ENCODE measurements at places on chromosomes 2 and 18.

DNA sequence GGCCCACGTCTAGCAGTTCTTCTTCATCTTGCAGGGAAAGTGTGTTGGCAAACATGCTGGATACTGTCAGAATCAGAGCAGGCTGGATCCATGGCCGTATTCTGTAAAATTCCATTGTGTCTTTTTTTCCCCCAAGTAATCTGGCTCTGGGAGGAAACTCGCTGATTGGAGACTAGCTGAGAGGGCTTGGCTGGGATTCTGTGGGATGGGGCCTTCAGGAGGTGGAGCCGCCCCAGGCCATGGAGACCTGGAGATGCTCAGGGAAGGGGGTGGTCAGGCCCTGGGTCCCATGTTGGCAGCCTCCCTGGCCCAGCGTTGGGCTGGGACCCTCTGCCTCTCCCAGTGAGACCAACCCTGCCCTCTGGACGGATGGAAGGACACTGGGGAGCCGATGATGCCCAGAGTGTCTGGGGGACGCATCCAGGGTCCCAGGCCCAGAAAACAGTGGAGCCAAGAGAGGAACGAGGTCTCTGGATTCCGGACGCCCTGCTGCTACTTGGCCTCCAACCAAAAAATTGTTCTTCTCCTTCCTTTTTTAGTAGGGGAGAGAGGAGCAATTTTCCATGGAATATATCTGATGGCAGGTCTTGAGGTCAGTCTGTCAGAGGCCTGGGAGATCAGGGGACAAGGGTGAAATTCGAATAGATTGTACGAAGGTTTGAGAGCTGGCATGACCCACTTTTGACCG is 114.5 kb downstream of the AGAP1 start:
- DNase-seq = no peak

GRCh38 chr2:113875135-113875534 is 14.8 kb upstream of the ACTR3 start:
- DNase-seq = no peak

DNA sequence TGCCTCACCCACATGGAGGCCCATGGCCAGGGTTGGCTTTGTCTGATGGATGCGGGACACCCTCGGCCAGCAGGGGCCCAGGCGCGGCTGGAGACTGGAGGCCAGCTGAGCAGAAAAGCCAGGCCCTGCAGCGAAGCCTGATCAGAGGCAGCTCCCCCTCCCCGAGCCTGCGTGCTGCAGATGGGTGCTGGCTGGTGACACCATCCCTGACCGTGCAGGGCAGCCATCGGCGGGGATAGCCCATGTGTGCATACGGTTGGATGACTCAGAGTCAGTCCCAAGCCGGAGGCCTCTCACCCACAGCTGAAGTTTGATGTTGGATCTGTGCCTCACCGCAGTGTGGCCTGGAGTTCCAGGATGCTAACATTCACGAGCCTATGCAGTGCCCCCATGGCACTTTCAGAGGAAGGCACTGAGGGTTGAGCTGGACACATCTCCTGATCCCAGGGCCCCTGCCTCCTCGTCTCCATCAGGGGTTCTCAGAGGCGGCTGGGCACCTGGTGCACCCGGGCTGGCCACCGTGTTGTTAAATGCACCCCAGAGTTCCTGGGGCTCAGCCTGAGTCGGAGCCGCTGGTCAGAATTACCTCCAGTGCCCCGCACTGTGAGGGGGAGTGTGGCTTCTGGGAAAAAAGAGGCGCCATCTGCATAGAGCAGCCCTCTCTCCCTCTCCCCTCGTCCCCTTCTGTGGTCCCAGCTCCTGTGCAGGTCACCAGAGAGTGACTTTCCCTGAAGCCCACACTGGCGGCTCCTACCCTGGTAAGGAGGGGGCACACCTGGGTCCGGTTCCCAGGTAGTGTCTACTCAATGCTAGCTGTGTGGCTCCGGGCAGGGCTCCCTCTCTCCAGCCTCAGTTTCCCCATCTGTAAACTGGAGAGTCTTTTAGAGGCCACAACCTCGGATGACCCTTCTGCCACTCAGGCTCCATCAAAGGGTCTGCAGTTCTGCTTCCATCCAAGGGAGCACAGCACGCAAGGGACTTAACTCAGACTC is 19.4 kb upstream of the KIF1A start:
- DNase-seq = no peak

GRCh38 chr2:85737961-85738360 is 15.8 kb upstream of the ATOH8 start:
- no peak for DNase-seq

DNA sequence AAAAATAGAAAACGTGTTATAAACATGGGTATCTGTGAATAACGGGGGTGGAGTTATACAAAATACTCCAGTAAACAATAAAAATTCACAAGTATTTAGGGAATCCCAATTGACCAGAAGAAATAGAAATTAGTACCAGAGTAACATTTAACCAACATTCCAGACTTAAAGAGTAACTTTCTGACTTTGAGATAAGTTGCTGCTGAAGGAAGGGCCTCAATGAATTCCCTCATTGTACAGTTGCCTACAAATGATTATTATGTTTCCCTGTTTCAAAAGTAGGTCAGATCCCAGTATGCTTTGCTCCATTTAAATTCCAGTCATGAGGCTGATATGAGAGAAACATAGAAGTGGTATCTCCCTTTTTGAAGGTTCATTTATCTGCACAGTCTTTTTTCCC is 88.3 kb upstream of the KCNH7 start:
- no peak for DNase-seq

- no peak for DNase-seq
These were observed 33.1 kb downstream of the EN1 start for GRCh38 chr2:118814368-118814767.

GRCh38 chr2:239025096-239025801 is 177.4 kb downstream of the TWIST2 start:
- no peak for DNase-seq

DNA sequence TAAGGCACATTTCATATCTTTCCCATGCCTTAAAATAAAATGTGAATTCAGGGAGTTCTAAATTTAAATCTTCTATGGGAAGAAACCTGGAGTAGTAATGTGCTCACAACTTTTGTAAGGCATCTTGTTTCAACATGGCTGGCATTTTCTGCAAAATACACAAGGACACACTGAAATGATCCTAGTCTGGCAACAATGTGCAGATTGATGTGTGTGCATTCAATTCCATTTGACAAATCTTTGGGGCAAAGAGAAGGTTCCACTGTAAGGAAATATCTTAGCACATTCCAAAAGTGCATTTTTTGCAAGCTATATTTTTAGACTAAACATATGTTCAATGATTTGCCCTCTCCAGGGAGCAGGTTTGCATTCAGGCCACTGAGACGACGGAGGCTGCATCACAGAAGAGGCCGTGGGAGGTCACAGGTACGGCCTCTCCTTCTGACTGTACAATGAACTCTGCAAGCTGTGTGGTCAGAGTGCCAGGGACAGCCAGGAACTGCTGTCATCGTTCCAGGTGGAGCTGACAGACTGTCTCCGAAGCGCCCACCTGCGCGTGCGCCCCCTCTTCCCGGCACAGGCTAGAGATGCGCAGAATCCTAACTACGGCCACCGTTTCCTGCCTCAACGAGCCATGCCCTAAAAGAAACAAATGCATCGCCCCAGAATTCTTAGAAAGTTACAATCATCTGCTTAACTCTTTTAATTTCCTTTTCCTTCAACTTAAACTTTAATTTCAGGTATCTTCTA is 149.2 kb upstream of the POU3F3 start:
- no peak for DNase-seq

DNA sequence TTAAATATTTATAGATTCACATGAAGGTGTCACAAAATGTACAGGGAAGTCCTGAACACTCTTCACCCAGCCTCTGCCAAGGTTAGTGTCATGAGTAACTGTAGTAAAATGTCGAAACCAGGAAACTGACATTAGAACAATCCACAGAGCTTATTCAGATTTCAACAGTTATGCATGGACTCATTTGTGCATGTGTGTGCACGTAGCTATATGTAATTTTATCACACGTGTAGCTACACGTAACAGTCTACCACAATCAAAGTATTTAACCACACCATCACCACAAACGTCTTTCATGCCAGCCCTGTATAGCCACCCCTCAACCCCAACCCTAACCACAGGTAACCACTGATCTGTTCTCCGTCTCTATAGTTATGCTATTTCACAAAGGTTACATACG is 211.7 kb upstream of the REV1 start:
- no peak for DNase-seq

- no peak for DNase-seq
These were observed 115.1 kb downstream of the SH3BP4 start for GRCh38 chr2:235066895-235067294.

GRCh38 chr2:218261423-218262236 is 815 bp downstream of the GPBAR1 start:
- DNase-seq = no peak

All from cortex of kidney (tissue), 1 donor.